AG04450 (cell line): ENCODE measurements at places on chromosomes 7 and 10.
A peak's percentile ranks its signal among the peaks of the same experiment; 100 is the strongest.

- DNase-seq: peak; percentile 67
Measured at GRCh38 chr10:59387951-59388670, 25.8 kb upstream of the FAM13C start.

GRCh38 chr7:51013861-51014511, 231.3 kb upstream of the GRB10 start:
- no peak for DNase-seq

DNA sequence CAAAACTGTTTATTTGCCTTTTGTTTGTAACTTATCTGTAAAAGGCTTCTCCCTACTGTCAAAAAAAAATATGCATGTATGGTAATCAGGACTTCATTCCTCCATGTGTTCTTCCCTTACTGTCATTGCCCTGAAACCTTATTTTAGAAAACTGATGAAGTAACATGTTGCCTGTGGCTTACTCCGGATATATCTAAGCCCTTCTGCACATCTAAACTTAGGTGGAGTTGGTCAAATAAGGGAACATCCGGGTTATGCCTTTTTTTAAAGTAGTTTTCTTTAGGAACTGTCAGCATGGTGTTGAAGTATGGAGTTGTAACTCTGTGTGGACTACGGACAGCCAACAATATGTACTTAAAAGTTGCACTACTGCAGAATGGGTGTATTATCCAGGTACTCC, 6.2 kb downstream of the SAR1A start:
- DNase-seq: no peak

DNA sequence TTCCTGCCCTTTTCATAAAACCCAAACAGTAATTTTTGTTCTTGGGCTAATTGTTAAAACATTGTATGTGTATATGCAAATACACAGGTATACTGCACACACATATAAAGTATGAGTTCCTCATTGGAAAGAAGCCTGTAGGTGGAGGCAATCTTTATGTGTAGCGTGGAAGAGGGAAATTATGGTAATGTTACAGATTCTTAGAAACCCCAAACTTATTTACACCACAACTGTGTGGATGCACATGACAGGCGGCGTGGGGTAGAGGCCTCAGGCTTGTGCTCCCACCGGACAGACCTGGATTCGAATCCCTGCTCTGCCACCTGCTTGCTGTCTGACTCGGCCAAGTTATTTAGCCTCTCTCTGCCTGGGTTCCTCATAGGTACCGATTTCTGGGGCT, 223.0 kb downstream of the CELF2 start:
- DNase-seq: no peak

DNA sequence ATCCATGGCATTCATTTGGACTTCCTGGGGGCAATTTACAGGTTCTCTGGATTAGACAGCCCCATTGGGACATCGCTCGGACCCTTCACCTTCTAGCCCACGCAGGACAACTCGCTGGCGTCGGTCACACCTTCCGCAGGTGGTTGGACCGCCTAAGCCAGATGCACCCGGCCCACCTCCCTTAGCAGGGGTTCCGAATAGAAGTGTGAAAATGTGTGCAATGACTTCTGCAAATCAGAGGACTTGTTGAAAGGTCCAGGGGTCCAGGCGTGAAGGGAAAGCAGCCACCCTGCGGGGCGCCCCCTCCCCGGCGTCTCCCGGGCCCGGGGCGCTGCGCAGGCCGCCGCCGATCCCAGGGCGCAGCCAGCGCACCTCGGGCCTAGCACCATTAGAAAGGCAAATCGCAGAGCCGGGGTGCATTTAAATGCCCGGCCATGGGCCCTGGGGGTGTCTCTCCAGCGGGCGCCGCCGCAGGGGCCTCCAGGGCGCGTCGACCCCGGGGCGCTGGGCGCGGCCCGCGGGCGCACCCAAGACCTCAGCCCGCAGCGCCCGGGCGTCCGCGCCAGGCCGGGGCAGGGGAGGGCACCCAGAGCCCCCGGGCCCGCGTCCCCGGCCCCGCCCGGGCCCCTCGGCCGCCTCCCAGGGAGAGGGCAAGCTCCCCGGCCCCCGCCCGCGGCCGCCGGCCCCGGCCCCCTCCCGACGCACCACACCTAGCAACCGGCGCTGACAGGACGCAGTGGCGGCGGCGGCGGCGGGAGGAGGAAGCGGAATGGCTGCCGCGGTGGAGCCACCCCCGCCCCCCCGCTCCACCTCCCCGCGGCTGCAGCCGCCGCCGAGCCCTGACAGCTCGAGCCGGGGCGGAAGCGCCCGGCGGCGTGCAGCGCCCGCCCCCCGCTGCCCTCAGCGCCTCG, 1.2 kb downstream of the JAZF1 start:
- DNase-seq: no peak

GRCh38 chr10:69216577-69217118, 3.5 kb upstream of the HKDC1 start:
- no peak for DNase-seq

GRCh38 chr10:62719061-62719460, 85.5 kb upstream of the ADO start:
- no peak for DNase-seq

- no peak for DNase-seq
Measured at GRCh38 chr10:111785921-111786320, 397.6 kb downstream of the GPAM start.

DNA sequence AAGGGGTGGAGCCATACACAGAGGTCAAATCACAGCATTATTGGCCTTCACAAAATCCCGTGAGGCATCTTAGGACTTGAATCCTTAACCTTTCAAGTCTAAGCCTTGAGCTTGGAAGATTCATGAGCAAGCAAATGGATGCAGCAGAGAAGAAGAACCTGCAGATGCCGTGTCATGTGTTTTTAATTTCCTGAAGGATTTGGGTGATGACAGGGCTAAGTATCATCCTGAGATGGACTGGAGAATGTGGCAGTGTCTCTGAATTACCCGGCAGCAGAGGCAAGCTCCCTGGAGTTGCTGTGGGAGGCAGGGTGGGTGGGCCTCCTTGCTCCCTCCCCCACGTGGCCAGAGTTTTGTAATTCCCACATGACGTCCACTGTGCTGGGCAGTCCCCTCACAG, 50.8 kb downstream of the GCC1 start:
- DNase-seq: no peak

DNA sequence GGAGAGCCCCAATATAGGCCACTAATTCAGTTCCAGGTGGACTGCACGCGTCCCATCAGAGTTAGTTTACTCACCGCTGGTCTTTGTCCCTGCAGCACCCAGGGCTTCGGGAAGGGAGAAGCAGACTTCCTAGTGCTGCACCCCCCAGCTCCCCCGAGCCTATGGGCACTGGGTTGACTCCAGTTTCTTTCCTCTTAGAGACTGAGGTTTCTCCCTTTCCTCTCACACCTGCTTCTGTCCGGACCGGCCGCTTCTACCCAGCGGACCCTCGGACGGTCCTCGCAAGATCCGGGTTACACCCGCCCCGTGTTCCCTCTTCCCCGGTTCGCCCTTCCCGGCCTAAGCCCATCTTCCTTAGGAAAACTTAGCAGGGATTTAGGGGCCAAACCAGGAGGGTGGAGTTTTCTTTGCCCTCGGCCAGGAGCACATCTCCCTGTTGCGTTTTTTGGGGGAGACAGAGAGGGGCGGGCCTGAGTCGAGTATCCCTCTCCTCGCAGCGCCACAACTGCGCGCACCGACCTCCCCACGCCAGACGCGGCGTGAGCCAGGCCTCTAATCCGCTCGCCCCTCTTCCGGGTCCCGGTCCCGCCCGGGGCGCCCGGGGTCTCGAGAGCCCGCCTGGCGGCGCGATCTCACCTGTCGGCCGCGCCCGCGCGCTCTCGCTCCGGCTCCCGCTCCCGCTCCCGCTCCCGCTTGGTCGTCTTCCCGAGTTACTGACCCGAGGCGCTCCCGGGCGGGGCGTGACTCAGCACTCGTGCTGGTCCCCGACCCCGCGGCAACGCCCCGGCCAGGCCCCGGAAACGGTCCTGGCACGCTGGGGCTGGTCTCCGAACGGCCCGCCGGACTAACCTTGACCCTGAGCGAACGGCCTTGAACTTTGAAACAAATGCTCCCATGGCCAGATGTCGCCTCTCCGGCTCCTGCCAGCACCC, at the start of gene AIFM2:
Gene AIFM2, minus strand, starts transcription at position 728 of the 932 bp plus-strand sequence. CDS start 8,741 bp downstream, outside the sequence.
- DNase-seq: no peak

GRCh38 chr10:2980791-2981360, 86.5 kb upstream of the PFKP start:
- no peak for DNase-seq

- DNase-seq: no peak
Measured at GRCh38 chr7:45129181-45129800, 17.8 kb upstream of the TBRG4 start.

GRCh38 chr7:87712571-87712970, 84.4 kb downstream of the RUNDC3B start:
- DNase-seq: no peak

GRCh38 chr7:10268034-10268433, 705.6 kb upstream of the PHF14 start:
- no peak for DNase-seq

GRCh38 chr10:14414901-14415300, 84.2 kb upstream of the FRMD4A start:
- peak; percentile 32 for DNase-seq

GRCh38 chr7:152564656-152565250, 111.2 kb downstream of the XRCC2 start:
- no peak for DNase-seq

GRCh38 chr7:81842361-81842760, 72.5 kb upstream of the HGF start:
- no peak for DNase-seq

DNA sequence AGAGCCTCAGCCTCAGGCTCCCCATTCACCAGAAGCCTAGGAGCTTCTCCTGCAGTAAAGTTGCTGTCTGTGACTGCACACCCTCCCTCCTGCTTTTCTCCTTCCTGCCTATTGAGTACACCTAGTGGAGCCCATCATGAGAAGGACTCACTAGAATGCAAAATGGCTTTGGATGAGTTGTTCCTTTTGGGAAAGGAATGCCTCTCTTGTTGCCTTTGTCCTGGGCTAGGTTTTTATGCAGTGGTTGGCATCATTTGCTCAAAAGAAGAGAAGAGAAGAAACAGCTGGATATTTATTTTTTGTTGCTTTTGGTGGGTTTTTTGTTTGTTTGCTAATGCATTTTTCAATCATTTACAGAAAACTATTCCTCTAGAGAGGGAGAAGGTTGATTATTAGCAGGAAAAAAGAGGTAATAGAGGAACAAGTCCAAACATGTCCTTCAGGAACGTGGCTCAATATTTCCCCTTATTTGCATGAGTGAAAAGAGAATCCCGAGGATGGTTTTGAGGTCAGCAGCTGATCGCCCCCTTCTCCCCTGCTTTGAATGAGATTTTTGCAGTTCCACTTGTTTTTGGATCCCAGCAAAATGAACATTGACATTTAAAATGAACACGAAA, 369.9 kb upstream of the NRP1 start:
- DNase-seq: no peak

DNA sequence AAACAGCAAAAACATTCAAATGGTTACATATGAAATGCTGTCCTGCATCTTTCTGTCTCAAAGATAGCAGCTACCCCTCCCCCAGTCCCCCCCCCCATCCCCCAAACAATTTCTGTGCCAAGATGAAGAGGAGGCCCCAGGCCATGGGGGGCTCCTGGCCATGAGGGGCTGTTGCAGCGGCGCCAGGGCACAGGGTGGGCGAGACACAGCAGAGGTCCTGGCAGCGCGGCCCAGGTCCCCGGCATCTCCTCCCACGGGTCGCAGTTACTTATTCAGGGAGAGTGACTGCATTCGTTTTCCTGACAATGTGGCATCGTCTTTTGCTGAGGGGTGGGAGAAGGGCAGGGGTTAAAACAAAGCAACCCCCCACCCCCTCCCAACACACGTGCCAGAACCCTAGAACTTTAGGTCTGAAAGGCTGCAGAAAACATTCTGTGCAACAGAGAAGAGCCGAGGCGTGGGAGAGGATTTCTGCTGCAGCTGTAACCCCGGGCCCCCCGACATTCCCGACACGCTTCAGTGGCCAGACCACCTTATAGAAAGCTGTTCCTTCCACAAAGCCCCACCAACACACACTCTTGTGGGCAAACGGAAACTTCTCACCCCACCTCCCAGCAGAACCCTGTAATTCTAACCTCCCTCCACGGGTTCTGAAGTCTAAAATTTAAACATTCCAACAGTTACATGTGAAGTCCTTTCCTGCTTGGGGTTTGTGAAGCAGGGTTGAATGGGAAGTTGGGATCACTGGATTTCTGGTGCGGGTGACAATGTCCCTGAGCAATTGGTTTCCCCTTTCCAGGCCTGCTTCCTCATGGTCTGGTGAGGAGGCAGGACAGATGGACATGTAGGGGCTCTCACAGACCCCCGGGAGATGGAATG, 11.7 kb downstream of the PDAP1 start:
- DNase-seq: no peak

- DNase-seq: no peak
Measured at GRCh38 chr7:108839076-108839475, 269.4 kb downstream of the DNAJB9 start.
